ENCODE measurements at places on chromosomes 6 and 20.

GRCh38 chr6:39898625-39899024, 35.6 kb downstream of the MOCS1 start:
- no peak for DNase-seq

GRCh38 chr6:11820821-11821220, 42.2 kb upstream of the ADTRP start:
- no peak for DNase-seq

DNA sequence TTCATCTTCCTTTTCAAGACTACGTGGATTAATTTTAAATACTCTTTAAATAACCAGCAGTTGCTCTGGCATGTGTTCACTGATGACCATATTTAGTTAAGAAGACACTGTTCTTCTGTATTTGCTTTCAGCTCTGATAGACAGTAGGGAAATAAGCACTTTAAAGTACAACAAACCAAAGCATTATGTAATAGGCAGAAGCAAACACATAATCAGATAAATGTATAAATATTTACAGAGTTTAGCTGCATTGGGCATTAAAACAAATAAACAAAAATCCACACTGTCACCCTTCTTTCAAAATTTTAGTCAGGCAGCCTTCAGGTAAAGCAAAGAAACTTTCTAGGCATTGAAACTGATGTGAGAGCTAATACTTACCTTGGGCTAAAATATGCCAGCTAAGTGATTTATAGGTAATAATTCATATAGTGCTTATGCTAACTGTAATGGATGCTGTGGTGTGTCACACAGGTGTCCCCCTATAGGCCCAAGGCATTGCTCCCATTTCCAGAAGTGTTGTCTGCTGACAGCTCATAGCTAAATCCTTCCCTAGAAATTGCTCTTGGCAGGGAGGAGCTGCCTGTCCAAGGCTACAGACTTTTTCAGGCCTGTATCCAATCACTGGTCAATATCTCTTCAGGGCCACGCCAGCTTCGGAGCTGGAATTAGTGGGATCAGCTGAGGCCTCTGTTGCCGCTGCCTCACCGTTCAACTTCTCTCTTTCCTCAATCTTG, 111.5 kb upstream of the CITED2 start:
- no peak for DNase-seq

DNA sequence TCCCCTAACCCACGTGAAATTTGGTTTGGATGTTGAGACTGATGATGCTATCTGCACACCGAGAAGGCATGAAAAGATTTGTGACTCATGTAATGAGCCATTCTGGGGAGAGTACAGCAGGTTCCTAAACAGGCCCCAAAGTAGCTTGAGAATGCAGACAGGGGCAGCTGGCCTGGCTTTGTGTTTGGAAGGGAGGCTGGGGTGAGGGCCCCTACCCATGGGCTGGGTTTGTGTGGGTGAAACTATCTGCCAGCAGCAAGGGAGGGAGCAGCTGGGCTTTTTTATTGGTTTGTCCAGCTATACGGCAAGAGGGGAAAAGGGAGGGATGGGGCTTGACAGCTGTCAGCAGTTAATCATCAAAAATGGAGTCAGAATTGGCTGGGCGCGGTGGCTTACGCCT, 87.0 kb upstream of the RNF24 start:
- no peak for DNase-seq

GRCh38 chr6:142726616-142727015, 218.4 kb downstream of the HIVEP2 start:
- DNase-seq, result no peak

GRCh38 chr20:48738399-48739304, 89.1 kb downstream of the PREX1 start:
- no peak for DNase-seq

DNA sequence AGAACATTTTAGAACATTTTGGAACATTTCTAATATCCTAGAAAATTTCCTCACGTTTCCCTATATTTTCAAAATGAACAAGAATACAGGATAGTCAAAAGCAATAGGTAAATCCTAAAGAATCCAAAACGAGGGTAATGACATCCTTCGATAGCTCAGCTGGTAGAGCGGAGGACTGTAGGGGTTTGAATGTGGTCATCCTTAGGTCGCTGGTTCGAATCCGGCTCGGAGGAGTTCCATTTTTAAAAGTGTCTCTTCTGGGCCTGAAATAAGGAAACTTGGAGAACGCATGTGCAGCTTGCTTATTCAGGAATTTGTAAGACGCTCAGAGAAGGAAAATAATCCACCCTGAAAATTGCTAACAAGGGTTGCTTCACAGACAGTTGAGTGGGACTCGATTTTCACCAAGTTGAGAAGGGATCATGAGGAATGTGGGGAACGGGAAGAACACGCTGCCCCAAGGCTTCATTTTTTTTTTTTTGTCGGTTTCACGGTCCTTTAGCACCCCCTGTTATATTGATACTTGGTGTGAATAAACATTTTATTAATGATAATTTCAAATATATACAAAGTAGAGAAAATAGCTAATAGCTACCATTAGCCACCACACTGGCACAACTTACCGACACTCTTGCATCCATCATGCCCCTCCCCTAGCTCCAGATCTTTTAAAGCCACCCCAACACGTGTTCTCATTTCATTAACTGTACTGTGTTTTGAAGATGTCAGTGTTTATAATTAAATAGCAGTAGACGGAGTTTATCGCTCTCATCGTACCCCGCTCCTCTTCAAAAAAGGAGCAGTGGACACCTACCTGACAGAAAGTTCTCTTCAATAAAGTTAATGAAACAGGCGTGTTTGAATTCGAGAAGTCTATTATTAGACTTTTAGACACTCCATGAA, 1.8 kb upstream of the ABT1 start:
- no peak for DNase-seq

- DNase-seq, result no peak
These were observed 177.3 kb downstream of the CARMIL1 start for GRCh38 chr6:25456249-25457040.

- DNase-seq, result no peak
These were observed 704.2 kb upstream of the CITED2 start for GRCh38 chr6:140078561-140079125.

GRCh38 chr20:24830649-24831048, 118.4 kb upstream of the CST7 start:
- no peak for DNase-seq

DNA sequence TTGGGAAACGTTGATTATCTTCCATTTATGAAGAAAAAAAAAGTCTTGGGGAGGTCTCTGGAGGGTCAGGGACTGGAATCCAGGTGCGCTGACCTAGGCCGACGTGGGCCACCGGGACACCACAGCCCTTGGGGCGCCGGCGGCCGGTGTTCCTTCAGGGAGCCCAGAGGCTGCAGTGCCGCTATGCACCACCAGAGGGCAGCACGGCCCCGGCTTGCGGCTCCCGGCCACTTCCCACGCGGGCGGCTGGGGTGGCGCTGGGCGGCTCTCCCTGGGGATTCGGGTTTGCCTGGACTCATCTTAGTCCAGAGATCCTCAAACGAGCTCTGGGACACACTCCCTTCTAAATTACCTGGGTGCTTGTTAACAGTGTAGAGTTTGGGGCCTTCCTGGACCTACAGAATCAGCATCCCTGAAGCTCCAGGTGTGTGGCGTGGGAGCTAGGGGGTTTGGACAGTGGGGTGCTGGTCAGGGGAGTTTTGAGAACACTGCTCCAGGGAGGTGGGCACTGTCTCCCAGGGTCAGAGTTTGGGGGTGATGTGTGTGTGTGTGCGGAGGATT, 23.0 kb upstream of the GTSF1L start:
- DNase-seq, result peak; percentile 90

GRCh38 chr6:26175428-26176181, 88.4 kb downstream of the HFE start:
- no peak for DNase-seq

GRCh38 chr6:14128012-14128411, 10.4 kb downstream of the CD83 start:
- no peak for DNase-seq

DNA sequence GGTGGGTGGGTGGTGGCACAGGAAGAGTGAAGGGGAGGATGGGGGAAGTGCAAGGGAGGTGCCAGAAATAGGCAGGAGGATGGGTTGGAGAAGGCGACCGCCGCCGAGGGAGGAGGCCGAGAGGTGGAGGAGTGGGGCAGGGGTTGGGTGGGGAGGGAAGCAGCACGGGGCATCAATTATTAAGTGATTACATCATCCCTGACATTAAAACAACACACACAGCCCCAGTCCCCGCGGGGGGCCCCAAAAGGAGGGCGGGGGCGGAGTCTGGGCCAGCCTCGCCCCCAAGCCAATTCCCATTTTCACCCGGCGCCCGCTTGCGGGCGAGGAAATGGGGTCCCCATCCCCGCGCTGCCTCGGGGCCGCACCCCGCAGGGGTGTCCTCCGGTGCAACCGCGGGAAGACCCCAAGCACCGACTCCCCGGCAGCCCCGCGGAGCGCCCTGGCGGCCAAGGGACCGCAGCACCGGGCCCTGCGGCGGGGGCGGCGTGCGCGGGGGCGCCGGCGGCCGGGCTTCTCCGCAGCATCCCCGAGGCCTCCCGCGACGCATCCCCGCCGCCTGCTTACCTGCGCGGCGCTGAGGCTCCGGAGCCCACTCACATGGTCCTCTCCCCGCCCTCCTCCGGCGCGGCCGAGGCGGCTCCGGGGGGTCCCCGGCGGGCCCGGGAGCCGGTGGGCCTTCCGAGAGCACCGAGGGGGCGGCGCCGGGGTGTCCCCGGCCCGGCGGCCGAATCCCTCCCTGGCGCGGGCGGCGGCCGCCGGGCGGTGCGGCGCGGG, 663 bp downstream of the FYN start:
- DNase-seq, result peak; percentile 18

DNA sequence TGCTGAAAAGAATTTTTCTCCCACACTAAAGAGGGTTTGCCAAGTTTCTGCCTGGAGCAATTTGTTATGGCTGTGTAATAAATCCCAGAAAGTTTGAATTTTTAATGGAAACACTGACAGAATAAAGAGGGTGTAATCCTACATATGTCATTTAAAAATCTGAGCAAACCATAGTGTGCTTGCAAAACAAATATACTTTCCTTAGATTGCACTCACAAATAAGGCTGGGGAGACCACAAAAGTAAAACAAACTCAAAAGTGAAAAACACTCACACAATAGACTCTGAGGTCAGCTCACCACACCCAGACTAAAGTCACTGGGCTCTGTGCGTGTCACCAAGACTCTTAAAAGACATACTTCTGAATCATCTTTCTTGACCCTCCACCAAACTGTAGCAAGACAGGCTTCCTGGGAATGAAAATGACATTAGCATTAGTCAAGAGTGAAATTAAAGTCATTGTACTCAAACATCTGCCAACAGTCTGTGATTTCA, 4.8 kb upstream of the ATXN1 start:
- no peak for DNase-seq

GRCh38 chr20:59850018-59850641, 83.3 kb downstream of the SYCP2 start:
- no peak for DNase-seq

DNA sequence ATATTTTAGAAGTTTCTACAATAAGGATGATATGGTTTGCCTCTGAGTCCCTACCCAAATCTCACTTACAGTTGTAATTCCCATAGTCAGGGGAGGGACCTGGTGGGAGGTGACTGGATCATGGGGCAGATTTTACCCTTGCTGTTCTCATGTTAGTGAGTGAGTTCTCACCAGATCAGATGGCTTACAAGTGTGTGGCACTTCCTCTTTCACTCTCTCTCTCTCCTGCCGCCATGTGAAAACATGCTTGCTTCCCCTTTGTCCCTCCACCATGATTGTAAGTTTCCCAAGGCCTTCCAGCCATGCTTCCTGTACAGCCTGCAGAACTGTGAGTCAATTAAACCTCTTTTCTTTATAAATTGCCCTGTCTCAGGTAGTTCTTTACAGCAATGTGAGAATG, 527.5 kb upstream of the ID4 start:
- DNase-seq, result no peak

GRCh38 chr6:7042654-7043545, 64.9 kb upstream of the RREB1 start:
- no peak for DNase-seq

- no peak for DNase-seq
These were observed 84.5 kb upstream of the FYN start for GRCh38 chr6:111957623-111958315.

- DNase-seq, result no peak
These were observed 227.4 kb downstream of the LRFN2 start for GRCh38 chr6:40359808-40360207.

DNA sequence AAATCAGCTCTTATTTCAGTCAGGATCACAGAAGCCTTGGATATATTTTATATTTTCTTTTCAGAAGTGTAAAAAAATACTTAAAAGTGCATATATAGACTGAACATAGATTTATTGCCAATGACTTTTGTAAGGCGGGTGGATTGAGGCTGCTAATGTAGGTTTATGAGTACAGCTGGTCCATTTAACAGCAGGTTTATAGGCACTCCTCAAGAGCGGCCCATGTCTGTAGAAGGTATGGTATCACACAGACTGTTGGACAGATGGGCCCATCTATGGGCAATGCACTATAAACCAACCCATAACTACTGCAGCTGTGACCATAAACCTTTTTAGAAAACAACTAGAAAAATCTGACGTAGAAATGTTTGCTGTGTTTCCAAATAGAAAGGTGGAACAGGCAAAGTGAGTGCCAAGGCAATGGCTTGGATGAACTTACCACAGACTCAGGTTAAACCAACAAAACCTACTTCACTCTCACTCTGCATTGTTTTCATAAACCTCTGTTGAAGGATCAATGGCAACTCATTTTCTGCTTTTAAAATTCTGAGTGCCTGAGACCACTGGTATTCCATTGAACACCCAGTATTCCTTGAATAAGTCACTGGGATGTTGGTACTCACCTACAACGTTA, 170.6 kb upstream of the EYA4 start:
- no peak for DNase-seq

DNA sequence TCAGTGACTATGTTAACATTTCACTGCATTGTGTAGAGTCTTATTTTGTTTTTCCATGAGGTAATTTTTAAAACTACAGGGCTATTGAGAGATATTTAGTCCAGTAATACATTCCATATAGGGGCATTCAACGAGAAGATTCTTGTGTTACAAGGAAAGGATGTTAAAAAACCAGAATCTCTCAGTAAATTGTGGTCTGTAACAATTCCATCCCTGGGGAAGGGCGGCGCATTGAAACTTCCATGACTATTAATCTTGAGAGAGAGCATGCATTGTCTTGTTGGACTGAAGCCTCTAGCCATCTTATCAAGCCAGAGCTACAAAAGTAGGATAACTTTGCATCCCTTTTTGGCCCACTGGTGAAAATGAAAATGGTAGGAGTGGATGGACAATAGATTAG, 119.7 kb downstream of the BCKDHB start:
- DNase-seq, result no peak

DNA sequence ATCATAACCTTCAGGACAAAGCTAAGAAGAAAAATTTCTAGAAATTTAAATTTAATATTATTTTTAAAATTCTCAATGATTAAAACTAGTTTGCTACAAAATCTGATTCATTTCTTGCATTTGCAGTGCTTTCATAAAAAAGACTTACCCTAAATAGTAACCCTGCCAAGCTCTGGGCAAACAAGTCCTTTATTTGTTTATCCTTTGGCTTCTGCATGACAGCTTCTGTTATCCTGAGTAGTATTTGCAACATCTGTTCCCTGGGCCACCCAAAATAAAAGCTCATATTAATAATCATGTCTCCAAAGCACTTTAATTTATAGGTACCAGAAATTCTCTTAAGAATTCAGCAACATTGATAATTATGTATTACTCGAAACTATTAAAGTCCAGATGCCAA, 101.3 kb downstream of the RALGAPA2 start:
- no peak for DNase-seq

- DNase-seq, result no peak
These were observed 108.1 kb downstream of the TMEM200A start for GRCh38 chr6:130473886-130474285.

GRCh38 chr6:168990019-168990751, 263.5 kb downstream of the THBS2 start:
- DNase-seq, result no peak

Measured in progenitor cell of endocrine pancreas (in vitro differentiated cells).